ENCODE measurements at places on chromosomes 7 and 10.

DNA sequence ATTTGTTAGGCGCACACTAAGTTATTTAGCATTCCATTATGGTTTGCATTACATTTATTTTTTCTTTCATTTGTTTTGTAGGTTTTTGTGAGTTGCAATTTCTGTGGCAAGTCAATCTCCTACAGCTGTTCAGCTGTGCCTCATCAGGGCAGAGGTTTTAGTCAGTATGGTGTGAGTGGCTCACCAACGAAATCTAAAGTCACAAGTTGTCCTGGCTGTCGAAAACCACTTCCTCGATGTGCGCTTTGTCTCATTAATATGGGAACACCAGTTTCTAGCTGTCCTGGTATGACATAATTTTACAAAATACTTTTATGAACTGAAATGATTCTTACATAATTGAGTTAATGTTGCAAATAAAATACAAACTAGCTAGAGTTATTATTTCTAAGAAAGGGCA, 29.5 kb downstream of the MIOS start:
- DNase-seq, result no peak

DNA sequence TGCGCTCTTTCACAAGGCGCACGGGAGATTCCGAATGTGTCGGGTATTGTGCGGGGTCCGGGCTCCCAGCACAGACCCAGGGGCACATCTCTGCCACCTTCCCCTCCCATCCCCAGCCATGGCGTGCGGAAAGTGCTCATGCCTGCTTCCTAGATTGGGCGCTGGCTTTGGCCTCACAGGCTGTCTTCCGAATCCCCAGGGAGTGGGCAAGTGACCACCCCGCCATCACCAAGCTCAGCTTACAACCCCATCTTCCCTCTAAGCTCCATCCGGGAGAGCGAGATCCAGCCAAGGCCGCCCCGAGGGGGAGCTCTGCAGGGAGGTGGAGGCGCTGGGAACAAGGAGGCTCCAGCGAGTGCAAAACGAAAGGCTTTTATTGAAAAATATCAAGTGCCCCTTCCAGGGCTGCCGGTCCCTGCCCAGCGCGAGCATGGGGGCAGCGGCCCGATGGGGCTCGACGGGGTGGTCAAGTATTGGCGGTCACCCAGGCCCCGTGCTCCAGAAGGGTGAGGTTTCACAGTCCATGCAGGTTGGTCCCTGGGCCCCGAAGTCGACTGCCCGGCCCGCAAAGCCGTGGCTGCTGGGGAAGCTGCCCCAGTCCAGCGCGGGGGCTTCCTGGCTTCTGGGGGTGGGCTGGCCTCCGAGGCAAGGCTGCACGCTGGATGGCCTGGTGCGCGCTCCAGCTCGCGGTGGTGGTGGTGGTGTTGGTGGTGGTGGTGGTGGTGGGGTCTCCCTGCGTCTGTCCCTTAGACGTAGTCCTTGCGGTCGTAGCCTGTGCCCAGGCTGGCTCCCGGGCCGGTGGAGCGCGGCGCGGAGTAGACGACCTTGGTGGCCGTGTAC, 1.2 kb downstream of the CLDN3 start:
- DNase-seq, result no peak

DNA sequence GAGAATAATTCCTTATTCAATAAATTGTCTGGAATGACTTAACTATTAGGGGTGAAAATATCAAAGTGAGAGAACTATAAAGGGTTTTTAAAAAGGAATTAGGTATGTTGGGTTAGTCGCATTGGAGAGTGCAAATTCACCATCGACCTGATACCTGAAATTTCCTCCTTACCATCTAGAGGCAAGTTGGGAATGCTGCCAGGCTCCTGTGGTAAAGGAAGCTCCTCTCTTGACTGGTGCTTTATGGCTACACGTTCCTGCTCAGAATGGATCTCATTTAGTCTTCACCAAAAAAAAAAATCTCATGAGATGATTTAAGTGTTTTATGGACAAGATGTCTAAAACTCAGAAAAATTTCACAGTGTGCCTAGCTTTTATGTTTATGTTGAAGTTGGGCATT, 129.8 kb downstream of the EGFR start:
- no peak for DNase-seq

GRCh38 chr10:106711313-106711906, 453.1 kb downstream of the SORCS1 start:
- peak; percentile 2 for DNase-seq

DNA sequence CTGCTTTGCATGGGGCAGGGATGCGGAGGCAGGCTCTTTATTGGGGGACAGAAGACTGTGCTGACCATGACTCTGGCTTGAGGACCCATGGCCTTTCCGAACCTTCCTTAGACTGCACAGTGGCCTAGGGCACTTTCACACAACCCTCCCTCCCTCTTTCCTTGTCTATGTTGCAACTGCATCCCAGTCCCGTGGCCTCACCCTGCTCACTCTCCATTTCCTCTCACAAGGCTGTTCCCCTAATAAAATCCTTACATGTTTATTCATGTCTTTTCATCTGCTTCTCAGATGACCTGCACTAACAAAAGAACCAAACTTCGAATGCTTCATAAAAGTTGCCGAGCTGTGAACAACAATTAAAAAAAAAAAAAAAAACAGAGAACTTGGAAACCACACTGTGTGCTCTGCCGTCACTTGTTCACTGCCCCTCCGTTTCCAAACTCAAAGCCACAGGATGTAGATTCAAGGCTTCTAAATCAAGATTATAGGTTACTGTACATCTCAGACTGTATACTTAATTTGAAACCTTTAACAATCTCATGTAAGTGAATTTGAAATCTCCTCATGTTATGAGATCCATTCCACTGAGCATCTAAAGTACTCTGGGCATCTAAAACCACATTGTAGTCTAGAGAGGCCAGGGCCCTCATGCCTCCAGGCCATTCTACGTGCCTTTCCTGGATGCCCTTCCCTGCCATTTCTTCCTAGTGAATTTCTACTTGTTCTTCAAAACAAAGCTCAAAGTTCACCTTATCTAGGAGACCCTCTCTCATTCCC, 265.9 kb downstream of the SNX13 start:
- no peak for DNase-seq

- DNase-seq, result no peak
Measured at GRCh38 chr7:142795339-142795863, 24.6 kb downstream of the PRSS2 start.
